NCI-H774 (cell line): ENCODE measurements at places on chromosomes 11 and 22.

DNA sequence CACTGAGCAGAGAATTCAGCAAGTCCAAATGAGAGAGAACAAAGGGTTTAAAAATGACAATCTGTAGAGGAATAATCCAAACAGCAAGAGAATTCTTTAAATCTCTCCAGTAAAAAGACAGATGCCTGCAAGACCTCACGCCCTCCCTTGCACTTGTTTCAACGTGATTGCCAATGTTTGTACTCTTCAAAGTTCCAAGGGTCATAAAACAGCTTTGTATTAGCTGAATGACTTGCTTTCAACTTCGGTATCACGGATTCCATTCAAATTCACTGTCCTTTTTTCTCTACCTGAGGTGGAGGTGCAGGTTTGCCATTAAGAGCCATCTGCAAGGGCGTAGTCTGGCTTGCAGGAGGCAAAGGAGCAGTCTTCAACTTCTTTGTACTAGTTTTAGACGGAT lies 41.1 kb upstream of the CHRNA10 start:
- DNase-seq: no peak

DNA sequence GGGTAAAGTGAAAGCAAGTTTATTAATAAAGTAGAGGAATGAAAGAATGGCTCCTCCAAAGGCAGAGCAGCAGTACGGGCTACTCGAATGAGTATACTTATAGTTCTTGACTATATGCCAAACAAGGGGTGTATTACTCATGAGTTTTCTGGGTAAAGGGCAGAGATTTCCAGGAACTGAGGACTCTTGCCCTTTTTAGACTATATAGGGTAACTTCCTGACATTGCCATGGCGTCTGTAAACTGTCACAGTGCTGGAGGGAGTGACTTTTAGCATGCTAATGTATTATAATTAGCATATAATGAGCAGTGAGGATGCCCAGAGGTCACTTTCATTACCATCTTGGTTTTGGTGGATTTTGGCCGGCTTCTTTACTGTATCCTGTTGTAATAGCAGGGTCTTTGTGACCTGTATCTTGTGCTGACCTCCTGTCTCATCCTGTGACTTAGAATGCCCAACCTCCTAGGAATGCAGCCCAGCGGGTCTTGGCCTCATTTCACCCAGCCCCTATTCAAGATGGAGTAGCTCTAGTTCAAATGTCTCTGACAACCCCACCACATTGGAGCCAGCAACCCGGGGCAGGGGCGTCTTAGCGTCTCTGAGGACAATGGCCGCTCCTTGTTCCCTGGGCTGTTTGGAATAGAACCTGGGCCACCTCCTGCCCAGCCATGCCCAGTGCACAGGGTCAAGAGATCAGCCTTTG lies 34.9 kb upstream of the CD82 start:
- no peak for DNase-seq

DNA sequence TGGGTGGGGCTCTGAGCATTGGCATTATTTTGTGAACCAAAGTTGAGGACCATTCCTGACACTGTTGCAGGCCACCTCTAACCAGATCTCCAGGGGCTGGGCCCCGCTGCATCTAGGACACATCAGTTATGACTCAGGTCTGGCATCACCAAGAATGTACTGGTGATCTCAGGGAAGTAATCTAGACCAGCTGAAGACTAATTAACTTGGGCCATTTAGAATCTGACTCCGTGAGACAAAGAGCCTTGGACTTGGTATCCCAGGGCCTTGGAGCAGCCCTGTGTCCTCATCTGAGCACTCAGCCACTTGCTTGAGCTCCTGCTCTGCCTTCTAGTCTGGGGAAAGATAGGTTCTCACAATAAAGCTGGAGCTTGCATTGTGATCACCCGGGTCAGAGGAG lies 200.6 kb downstream of the KIRREL3 start:
- DNase-seq: no peak

DNA sequence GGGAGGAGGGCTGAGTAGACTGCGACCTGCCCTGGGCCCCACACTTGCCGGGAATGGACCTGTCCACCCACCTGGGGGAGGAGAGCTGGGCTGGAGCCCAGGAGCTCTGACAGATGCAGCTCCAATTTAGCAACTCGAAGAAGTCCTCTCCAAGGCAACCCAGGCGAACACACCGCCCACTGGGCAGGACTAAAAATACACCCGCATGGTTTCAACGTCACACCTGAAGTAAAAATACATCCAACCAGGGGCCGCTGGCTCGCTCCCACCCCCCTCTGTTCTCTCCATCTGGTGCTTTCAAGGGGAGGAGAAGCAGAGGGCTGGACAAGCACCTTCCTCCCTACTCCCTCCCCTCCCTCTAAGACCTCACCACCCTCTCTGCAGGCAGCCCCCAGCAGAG lies 119.9 kb downstream of the FEZ1 start:
- no peak for DNase-seq

DNA sequence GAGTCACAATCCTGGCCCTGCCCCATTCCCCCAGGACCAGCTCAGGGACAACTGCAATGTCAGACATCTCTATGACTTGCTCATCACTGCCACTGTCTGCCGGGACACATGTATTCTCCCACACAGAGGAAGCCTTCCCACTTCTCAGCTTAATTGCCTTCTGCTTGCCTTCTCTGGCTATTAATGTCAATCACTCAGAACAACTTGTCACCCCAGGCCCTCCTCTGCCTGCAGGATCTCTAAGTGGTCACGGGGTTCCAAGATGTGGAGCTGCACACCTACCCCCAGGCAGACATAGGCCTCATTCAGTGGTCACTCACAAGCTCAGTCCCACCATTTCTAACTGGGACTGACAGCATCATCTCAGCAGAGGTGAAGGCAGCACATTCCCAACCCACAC lies 15.1 kb downstream of the PLEKHA7 start:
- DNase-seq: no peak

DNA sequence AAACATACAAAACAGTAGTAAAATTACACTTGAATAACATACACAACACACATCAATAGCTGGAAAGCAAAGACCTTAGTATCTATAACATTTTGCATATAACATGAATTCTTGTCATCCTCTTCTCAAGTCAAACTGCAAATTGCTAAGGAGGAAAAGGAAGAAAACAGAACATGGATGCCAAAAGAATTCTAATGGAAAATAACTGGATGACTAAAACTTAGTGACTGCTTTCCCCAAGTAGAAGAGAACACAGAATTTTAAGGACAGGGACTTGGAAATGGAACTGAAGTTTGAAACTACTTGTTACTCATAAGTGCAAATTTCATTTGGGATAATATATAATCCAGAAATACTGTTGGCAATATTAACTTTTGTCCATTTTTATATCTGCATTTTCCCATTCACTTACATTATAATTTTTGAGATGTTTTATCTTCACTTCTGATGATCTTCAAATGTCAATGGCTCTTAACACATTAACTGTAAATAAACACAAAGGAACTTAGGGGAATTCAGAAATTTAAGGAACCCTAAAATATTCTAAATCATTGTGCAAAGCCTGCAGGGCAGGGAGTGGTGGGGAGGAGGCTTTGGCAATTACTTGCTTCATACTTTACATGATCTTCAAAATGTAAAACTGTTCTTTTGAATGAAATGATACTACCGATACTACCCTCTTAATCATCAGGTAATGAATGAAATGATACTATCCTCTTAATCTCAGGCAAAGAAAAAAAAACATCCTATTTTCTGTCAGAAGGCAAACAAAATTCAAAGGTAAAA lies 9.9 kb downstream of the MTMR2 start:
- no peak for DNase-seq

GRCh38 chr11:111540114-111540936 lies at the start of gene LAYN:
LAYN (plus strand) TSS chr11:111540720; CDS start chr11:111540844, 124 bp downstream.
- no peak for DNase-seq

DNA sequence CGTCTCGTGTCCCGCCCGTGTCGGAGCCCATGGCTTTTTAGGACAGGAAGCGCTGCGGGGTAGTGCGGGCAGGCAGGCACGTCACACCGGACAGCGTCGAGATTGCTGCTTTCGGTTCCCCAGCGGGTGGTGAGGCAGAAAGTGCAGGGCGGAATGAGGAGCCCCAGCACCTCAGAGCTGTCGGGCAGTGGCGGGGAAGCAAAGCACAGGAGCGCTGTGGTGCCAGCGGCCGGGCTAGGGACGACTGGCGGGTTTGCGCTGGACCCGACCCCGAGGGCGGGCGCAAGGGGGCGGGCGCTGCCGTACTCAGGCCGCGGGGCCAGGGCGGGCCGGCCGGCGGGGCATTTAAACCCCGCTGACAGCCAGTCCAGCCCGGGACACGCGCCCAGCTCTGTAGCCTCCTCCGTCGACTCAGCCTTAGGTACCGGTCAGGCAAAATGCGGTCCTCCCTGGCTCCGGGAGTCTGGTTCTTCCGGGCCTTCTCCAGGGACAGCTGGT lies at the start of gene SLC37A2:
Gene SLC37A2 (plus strand): TSS at position 375 of the 498 bp plus-strand sequence. CDS start 63 bp downstream, at position 438.
- DNase-seq: no peak

DNA sequence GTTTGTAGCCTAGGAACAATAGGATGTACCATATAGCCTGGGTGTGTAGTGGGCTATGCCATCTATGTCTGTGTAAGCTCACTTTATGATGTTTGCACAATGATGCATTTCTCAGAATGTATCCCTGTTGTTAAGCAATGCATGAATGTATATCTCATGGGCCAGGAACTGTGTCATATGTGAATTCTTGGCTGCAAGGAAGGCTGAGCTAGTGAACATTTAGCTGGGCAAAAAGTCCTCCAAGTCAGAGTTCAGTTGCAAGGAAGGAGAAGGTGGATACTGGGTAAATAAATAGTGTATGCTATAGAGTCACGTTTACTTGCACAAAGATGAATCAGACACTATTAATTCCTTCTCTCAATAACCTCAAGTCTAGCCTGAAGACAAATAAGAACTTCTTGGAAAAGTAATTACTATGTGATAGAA lies 136.1 kb downstream of the EHF start:
- DNase-seq: no peak

DNA sequence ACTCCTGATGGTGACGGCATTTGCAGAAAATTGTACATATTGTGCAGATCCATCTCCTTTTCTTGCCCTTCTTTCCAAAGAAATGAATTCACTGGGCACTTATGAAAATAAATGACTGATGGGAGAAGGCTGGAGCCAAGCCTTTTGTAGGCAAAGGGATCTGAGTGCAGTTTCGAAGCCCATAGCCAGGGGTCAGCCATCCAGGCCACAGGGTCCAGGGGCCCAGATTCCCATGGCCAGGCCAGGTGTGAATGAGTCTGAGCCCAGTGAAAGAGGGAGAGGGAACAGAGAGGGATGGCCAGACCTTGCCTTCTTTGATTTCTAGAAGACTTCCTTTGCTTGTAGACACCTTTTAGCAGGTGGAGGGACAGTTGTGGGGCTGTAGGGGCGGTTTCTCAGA lies 209.1 kb downstream of the KIRREL3 start:
- DNase-seq: no peak

DNA sequence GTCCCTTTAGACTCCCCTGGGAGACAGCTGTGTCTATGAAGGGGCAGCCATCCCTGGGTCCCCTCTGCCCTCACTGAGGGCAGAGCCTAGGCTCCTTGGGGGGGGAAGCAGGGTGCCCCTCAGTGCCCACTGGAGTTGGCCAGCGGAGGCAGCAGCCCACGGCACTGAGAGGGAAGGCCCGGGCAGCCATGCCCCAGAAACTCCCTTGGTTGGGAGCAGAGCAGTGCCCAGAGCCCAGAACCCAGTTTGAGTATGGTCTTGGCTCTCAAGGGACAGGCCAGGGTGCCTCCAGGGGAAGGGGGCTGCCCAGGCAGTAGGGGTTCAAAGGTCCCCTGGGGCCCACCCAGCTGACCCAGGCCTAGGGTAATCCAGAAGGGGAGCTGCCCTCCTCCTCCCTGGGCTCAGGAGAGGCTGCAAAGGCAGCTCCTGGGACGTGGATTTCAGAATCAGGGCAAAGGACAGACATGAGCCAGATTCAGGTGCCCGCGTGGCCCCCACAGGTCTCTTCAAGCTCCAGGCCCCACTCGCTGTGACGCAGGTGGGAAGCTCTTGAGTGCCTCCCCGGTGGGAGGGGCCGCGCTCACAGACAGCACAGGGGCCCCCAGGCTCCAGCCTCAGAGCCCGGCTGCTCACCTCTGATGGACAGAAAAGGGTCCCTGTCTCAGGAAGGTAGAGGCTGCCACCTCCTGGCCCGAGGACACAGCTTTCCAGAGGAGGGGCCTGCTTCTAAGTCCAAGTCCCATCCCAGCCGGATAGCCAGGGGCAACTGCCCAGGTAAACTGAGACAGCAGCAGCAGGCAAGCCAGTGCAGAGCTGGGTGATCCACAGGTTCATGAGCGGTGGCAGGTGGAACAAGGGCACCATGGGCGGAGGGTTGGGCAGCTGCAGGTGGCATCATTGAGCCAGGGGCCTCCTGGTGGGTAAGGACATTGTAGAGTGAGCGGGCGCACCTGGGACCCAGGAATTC lies 2.6 kb downstream of the C11orf21 start:
- DNase-seq: peak; percentile 24

- no peak for DNase-seq
Observed at GRCh38 chr11:120555433-120555773, 43.9 kb downstream of the GRIK4 start.
